ENCODE measurements at places on chromosomes 5 and 9. TPM values are rescaled to one million over a fixed set of nuclear protein-coding genes. Genes with fewer than 3 reads are reported as not detected.

- no peak for DNase-seq
Measured at GRCh38 chr9:32136700-32137339, 247.6 kb upstream of the ACO1 start.

DNA sequence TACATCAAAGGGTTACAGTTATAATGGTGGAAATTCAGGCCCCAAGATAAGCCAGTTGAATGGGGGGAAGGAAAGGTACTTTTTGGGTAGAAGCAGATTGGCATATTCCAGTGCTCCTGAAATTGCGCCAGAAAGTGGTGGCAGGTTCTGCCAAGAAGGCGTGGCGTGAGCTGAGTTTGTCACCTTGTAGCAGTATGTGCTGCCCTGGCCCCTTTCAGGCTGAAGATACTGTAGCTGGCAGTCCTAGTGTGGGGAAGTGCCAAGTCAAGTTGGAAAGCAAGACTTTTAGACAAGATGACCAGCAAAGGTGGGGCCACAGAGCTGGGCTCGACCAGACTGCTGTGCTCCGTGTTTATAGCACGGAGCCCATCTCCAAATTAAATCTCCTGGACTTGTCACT, 133.6 kb upstream of the GLRA1 start:
- DNase-seq = no peak

The PLPP7 gene
- not detected for total RNA-seq

GRCh38 chr9:86547571-86547970, 193.4 kb upstream of the TUT7 start:
- no peak for DNase-seq

DNA sequence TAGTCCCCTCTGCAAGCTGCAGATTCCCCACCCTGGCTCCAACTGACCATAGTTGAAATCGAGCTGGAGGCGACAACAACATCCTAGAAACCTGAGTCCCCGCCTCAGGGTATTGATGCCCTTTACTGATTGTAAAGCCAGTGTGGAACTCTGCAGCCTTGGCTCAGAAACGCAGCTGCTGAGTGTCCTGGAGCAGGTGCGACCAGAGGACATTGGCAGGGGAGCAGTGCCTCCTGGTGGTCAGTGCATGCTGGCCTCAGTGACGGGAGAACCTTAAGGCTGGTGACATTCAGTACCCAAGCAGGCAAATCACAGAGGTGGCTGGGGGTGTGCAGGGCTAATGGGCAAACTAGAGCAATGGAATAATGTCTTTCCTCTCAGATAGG, 20.4 kb upstream of the ZNF354B start:
- DNase-seq = no peak

GRCh38 chr9:21070906-21071305, 6.8 kb downstream of the IFNB1 start:
- no peak for DNase-seq

DNA sequence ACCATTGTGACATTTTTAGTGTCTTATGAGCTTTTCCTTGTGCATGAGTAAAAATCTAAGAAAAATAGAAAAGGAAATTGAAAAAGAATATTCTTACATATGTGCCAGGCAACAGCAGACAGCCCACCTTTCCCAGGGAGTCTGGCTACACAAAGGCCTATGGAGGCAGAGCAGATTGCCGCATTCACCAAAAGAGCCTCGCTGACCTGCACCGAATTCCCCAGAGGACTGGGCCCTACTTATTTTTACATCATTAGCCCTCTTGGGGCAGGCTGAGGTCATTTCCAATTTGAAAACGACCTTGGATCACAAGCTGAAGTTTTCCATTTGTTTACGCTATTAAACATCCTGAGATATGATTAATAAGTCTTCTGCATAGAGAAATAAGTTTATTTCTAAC, 66.2 kb upstream of the WDR41 start:
- no peak for DNase-seq

DNA sequence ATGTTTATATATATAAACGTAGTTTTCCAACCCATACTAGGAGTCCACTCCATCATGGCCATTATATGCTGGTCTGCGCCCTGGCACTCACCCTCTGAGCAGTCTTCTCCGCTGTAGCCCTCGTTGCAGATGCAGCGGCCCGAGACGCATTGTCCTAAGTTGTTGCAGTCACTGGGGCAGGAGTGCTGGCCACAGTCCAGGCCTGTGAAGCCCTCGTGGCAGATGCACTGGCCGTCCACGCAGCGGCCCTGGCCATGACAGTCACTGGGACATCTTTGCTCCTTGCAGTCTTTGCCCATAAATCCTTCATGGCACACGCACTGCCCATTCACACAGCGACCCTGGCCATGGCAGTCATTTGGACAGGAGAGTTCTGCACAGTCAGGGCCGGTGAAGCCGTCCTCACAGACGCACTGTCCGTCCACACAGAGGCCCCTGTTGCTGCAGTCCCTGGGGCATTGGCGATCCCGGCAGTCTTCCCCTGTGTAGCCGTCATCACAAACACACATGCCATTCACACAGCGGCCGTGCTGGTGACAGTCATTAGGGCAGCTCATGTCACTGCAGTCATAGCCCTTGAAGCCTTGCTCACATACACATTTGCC, 32.1 kb downstream of the TNC start:
- DNase-seq = no peak

- no peak for DNase-seq
Measured at GRCh38 chr5:180799902-180800801, 2.5 kb downstream of the MGAT1 start.

The ADCY2 gene
- not detected for total RNA-seq

- DNase-seq = no peak
Measured at GRCh38 chr5:43033841-43034590, 6.1 kb downstream of the ANXA2R start.

DNA sequence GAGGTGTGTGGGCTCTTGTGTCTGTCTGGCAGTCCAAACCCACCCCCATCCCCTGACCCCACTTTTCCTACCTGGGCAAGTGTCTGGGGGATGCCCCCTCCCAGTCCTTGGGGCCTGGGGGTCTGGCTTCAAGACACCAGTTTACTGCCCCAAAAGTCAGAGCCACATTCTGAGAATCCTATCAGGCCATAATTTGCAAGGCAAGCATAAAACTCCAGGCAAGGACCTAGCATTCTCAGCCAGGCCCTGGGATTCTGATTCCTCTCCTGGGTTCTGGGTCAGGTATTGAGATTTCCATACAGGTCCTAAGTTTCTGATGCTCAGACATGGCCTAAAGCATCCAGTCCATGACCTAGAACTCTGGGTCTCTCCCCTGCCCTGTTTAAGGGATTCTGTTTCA, 33.3 kb downstream of the CXXC5 start:
- no peak for DNase-seq

DNA sequence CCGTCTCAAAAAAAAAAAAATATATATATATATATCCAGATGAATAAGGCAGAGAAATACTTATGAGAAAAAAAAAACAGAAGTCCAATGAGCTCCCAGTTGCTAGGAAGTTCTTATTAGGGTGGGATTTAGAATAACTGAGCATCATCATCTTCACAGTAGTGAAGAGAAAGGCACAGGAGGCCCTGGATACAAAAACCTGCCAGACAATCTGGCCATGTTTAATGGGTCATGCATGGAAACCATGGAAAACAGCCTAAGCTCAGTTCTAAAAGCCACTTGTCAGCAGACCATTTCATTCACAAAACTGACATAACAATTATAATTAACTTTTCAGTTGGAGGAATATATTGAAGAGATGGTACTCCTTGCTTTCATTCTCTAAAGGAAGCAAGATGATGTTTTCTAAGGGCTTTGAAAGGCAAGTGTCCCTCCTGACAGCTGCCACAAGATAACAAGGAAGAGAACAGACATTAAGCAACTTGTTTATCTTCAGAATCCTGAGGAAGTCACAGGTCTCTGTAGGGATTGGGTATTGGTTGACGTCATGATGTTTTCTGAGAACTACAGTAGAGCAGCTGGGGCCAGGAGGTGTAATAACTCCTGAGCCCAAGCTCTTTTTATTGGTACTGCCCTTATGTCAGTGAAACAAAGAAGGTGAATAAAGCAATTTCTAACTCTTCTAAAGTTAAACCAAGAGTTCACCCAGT, 463.1 kb downstream of the DMAC1 start:
- DNase-seq = no peak

DNA sequence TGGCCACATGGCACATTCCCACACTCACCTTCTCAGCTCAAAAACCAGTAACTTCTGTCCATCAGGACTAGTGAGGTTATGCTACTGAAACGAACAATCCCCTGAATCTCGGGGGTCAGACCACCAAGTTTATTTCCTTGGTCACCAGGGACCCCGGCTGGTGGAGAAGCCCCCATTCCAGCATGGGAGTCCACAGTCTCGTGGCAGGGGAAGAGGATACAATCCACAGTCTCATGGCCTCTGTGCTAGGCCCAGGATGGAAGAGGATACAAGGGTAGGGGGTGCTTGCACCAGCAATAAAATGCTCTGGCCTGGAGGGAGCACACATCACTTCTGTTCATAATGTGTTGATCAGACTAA, 7.4 kb upstream of the CARD19 start:
- no peak for DNase-seq

The DMGDH gene
- not detected for total RNA-seq

The PCDHA6 gene
- not detected for total RNA-seq

The LCN2 gene
- total RNA-seq = not detected

GRCh38 chr9:20564650-20565049, 57.6 kb downstream of the MLLT3 start:
- no peak for DNase-seq

GRCh38 chr5:166909926-166910325, 1381.5 kb upstream of the WWC1 start:
- no peak for DNase-seq

- DNase-seq = no peak
Measured at GRCh38 chr5:60494635-60495034, 205.3 kb downstream of the DEPDC1B start.

DNA sequence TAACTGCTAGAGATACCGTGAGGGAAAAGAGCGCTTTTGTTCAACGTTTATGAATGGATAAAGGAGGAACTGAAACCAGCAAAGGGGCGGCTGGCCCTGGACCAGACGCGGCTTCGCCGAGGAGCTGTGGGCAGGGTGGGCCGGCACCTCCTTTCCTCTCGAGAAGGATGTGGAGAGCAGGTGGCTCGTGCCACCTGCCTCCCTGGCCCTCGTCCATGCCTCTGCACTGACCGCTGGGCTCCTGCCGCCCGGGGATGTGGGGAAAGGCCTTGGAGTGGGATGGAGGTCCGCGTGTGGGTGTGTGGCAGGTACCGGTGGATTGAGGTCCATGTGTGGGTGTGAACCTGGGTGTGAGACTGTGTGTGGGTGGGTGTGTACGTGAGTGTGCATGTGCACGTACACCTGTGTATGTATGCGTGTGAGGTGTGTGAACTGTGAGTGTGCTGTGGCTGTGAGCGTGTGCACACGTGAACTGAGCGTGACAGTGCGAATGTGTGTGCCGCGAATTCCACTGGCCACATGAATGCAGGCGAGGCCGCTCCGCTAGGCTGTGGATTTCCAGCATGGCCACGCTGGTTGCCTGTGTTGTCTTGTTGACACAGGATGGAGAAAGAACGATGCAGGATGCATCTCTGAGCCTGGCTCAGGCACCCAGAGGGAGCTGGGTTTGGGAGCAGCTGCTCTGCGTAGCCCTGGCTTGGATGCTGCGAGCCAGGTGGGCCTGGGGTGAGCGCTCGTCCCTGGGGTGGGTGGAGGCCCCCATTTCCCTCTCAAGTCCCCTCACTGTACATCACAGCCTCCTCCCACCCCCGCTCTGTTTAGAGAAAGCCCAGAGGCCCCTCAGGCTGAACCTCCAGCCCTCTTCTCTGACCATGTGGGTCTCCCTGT, 4.4 kb upstream of the CEP72 start:
- DNase-seq = no peak

The ZNF608 gene
- total RNA-seq = not detected

- no peak for DNase-seq
Measured at GRCh38 chr9:20297646-20298084, 324.6 kb downstream of the MLLT3 start.

The CATSPER3 gene
- total RNA-seq = 0.18 TPM

DNA sequence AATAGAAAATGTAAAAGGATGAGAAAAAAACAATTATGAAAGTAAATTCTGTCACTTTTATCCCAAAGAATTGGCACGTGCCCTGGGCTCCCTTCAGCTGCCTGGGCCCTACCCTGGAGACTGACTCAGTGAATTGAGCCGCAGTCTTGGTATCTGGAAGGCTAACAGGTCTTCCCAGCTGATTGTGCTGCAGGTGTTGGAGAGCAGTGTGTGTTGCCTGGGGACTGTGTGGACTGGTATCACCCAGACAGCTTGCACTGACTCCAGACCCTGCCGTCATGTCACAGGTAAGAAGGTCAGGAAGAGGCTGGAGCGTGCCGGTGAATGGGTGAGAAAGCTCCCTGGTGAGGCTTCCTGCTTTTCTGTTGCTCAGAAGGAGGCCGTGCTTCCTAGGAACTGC, 83.3 kb downstream of the AOPEP start:
- DNase-seq = no peak

The TMEM252 gene
- total RNA-seq = not detected

GRCh38 chr5:167244583-167244982, 1046.9 kb upstream of the WWC1 start:
- no peak for DNase-seq

DNA sequence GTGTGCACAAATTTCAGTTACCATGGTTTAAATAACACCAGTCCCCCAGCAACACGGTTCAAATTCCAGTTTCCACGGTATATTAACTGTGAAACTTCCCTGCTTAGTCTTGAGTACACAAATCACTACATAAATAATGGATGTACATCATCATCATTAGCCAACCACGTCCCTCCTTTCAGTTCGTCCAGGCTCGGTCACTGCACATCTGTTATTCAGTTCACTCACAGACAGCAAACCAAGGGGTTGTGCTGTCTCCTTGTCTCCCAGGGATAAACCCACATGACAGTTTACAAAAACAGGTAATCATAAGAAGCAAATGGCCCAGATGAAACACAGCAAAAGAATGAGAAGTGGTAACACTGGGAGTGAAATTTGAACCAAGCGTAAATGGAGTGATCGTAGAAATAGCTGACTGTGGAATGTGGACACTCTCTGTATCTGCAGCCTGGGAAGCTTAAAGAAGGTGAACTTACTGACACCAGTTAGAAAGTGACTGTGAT, 61.0 kb upstream of the RAD23B start:
- no peak for DNase-seq

- DNase-seq = no peak
Measured at GRCh38 chr5:133863857-133864585, 104.4 kb downstream of the C5orf15 start.

DNA sequence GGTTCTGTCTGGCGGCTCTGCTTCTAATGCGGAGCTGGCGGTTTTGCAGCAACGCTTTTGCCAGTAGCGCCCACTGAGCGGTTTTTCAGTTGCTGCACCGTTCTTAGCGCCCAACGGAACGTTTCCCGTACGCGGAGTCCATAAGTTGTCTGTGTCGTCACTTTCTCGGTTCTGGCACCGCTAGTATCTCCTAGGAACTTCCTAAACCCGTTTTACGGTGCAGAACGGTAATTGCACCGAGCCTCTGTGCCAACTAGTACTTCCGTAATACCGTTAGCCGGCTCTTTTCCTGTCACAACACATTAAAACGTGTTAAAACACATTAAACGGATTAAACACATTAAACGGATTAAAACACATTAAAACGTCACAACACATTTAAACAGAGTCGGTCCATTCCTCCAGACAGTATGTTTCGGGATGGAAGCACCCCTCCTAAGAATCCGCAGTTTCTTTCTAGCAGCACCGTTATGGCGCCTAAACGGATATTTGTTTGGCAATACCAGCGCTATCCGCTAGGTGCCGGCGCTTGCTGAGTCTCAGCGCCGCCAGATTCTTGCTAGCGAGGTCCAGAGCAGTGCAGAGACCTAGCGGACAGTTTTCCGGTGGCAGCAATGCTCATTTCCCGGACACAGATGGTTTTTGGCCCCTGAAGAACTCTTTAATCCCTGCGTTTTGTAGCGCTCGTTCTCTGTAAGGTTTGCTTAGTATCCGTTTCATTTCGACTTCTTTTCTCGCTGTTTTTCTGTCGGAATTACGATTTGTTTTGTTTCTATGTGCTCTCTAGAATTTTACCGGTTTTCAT, 45.4 kb downstream of the ANXA2R start:
- DNase-seq = peak; percentile 74

The CMBL gene
- 3.8 TPM for total RNA-seq
